Hypothalamus (tissue), 51 donors: ENCODE measurements at places on chromosomes 7 and 10.

DNA sequence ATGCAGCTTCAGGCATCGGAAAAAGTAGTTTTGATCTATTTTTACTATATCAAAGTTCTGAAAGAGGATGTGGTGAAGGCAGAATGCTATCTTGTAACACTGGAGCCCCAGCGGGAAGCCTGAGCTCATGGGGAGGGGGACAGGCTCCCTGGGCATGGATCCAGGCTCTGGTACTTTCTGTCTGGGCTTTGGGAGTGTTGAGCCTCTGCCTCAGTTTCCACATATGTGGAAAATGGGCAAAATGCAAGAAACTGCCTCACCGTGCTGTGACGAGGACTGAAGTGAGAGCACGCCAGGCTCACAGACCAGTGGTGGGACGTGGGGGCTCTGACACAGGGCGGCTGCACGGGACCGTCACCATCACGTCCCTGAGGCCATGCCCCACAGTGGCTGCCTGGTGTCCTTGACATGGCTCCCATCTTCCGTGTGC lies 182.9 kb upstream of the SHH start:
- DNase-seq: no peak

DNA sequence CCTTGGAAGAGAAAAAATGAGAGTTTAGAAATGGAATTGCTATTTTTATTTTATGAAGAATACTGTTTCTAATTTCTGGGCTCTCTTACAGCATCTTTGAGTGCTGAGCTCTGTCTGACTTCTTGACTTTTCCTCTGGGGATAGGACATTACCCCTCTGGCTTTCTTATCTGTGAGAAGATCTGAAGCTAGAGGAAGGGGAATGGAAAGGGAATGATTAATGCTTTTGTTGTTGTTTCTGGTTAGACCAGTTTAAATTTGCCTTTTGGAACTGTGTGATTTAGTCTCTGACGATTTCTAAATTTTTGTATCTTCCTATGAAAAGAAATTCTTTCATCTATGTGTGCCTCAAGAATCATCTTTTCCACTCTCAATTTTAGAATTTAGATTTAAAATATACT lies 811.4 kb downstream of the REEP3 start:
- no peak for DNase-seq

GRCh38 chr10:92203919-92204623 lies 86.8 kb downstream of the CPEB3 start:
- DNase-seq: no peak

GRCh38 chr7:20352573-20353306 lies 22.0 kb downstream of the ITGB8 start:
- no peak for DNase-seq

DNA sequence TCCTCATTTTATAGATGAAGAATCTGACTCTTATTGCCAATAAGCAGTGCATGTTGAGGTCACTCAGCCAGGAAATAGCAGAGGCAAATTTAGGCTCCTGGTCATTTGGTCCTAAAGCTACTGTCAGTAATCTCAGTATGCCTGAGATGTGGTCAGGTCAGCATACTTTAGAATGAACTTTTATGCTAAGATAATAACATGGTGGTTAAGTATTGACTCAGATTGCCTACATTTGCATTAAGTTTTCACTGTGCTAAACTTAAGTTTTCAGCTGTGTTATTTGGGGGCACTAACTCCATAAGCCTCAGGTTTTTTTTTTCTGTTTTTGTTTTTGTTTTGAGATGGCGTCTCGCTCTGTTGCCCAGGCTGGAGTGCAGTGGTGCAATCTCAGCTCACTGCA lies 35.9 kb upstream of the CCSER2 start:
- DNase-seq: no peak

GRCh38 chr10:78255796-78256638 lies 222.4 kb downstream of the RPS24 start:
- no peak for DNase-seq

GRCh38 chr7:107312418-107312817 lies 143.6 kb downstream of the HBP1 start:
- DNase-seq: no peak

DNA sequence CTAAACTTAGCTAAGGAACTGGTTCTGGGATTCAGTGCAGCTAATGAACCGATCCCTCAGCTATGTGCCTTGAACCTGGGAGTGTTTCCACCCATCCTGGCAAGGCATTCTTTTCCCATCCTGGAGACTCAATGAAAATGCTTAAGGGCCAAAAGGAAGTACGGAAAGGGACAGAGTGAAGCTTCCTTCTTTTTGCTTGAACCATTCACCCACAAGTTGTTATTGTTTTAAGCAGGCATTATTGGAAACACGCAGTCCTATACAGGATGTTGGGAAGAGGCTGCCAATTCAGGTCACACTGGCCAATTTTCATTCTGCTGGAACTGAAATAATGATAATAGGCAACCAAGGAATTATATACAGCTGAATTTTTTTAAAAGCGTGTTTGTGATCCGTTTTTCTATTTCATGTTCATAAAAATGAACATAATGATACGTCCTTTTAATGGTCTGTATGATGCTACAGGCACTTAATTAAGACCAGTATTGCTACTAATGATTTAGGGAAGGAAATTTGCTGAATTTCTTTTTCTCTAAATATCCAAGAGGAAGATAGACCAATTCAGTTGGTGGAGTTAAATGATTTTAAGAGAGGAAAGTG lies 57.8 kb upstream of the FZD1 start:
- DNase-seq: no peak

DNA sequence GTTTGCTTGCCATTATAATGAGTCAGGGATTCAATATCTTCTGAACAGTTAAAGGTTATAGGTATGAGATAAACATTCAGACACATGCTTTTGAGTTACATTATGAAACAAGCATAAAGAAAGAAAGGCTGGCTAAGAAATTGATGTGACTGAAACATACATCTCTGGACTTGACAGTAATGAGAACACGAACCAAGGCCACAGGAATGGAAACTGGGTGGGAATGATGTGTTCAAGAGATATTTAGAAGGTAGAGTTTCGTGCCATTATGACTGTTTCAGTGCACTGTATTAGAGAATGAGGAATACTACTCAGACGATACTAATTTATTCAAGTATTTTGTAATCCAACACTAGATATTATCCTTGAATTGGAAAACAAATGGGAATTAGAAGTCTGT lies 332.1 kb upstream of the MAGI2 start:
- no peak for DNase-seq

- DNase-seq: no peak
These were observed 49.5 kb upstream of the CALD1 start for GRCh38 chr7:134729895-134730294.

- no peak for DNase-seq
These were observed 731.6 kb upstream of the ANKRD30A start for GRCh38 chr10:36393801-36394200.

DNA sequence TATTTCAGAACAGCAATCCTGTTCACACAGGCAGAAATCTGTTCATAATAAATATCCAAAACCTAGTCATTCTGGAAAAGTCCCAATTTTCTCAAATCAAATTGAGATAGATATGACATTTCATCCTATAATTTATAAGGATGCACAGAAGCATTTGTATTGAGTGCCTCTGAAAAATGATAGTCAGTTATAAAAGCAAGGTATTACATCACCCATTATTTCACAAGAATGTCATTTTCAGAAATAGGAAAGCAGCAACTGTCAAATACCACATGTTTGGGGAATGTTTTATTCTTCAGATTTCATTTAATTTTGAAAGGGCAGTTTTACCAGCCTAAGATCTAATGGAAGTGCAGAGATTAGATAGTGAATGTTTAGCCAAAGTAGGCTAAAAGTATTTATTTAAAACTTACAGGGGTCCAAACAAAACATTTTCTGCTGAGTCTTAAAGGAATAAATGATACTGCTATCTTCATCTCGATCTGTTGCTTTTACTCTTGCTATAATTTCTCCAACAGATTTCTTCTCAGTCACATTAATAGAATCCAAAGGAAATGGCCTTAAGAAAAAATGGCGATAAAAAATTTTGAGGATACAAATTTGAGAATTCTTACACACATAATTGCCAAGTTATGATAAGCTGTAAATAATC lies 185.8 kb downstream of the HGF start:
- DNase-seq: no peak

GRCh38 chr7:150341263-150342120 lies at the start of gene RARRES2:
Gene RARRES2, minus strand, starts transcription at chr7:150341629. Its CDS starts 1,020 bp downstream, at chr7:150340609.
- no peak for DNase-seq

- DNase-seq: no peak
These were observed 231.5 kb downstream of the STK31 start for GRCh38 chr7:23941551-23941950.

DNA sequence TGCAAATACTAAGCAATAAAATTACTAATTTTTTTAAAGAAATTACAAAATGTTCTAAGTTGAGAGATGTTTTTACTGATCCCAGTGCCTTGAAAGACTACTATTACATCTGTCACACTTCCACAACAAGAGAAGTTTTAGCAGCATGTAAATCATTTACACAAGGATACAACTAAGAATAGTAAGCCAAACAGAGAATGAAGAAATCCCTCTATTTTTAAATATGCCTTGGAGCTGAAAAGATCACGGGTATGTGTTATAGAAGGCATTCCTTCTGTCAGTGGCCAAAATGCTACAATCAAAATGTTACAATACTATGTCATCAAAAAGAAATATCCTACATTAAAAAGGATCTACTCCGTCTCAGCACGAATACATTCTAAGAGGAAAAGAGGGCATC lies 52.6 kb downstream of the LARP4B start:
- no peak for DNase-seq

DNA sequence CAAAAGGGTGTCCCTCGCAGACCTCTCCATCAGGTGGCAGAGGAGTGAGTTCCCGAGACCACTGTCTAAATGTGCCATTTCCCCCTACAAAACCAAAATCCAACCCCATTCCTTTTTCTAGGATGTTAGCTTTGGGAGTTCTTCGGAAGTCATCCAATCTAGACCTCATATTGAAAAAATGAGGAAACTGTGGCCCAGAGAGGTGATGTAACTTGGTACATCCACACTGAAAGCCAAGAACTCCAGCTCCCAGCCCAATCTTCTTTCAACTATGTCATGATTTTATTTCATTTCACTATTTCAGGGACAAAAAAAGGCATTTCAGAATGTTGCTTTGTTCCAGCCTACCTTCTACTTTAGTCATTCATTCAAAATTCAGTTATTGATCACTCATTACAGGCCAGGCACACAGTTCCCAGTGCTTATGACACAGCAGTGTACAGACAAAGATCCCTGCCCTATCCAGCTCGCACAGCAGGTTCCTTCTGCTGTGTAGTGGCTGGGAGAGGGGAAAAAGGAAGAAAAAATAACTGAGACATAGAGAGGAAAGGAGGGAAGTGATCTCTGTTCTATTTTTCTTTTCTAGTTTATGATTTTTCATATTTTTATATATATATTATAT lies 35.8 kb downstream of the SCRN1 start:
- no peak for DNase-seq

- no peak for DNase-seq
These were observed 1.0 kb upstream of the PLAC9 start for GRCh38 chr10:80131499-80131901.

GRCh38 chr10:25555865-25556264 lies 378.2 kb upstream of the MYO3A start:
- no peak for DNase-seq

GRCh38 chr10:33247221-33247922 lies 87.1 kb downstream of the NRP1 start:
- no peak for DNase-seq

DNA sequence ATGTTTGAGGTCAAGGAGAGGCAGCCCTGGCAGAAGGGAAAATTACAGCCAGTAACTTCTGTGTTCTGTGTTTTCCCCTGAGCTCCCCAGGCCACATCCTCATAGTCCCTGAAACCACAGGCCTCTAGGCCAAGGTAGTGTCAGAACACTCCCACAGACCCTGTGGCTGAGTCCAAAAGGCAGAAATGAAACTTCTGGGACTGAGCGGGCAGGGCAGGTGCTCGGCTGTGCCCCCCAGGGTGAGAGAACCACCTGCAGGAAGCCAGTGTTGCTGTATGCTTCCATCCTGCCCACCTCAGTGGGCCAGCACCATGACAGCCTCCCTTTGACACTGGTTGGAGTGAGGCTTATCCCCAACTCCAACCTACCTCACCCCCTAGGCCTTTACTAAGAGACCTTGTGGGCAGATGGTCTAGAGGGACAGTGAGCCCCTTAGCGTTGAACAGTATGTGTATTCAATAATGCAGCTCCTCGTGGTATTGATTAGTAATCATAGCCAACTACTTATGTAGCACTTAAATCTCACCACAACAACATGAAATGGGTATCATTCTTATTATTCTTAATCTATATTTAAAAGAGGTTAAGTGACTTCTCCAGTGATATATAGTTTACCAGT lies 30.3 kb downstream of the PIK3CG start:
- DNase-seq: no peak

GRCh38 chr10:50990568-50991455 lies 83.5 kb upstream of the PRKG1 start:
- DNase-seq: no peak

DNA sequence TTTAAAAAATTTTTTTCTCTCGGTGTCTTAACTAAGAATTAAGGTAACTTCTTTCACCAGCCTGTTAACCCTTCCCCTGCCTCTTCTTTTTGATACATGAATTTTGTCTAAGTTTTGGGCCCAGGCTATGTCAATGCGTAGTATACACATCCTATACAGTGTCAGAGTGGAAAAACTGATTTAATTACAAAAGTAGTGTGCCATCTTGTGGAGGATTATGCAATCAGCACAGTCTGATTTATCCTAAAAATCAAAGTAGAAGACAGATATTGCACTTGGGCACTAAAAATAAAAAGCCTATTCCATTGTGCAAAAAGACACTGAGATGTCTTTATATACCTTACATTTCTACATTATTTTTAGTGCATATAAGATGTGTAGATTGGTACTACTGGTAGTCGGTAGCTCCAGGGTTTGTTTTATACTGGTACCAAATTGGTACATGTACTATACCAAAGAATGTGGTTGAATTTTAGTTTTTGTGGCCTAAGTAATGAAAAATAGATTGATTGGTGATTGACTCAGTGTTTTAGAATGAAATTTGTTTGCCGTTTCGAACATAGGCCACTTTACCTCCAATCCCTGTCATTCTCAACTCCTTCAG lies 96.6 kb downstream of the MKLN1 start:
- no peak for DNase-seq

DNA sequence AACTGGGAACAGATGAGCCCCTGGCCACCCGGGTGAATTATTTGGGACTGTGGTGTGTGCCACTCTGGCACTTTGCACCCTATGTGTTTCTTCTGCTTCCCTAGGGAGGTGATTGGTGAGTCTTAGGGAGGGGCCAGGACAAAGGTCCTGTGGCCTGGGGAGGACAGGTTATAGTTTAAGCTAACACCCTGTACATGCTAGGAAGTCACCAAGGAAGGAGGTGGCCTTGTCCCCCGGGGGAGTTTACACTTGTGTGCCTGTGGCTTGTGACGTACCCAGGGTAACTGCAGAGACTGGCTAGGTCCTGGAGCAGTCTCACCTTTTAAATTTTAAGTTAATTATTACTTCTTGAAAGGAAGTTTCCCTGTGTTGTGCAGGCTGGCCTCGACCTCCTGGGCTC lies 196.2 kb downstream of the BAMBI start:
- no peak for DNase-seq

GRCh38 chr7:45975367-45975766 lies 54.3 kb upstream of the IGFBP3 start:
- DNase-seq: no peak
